D341Med (cell line): ENCODE measurements at places on chromosomes 16 and 17.

GRCh38 chr16:4404247-4404966 lies 12.0 kb downstream of the CORO7 start:
- DNase-seq, result peak; percentile 84

- no peak for DNase-seq
Measured at GRCh38 chr16:85036236-85037049, 8.8 kb downstream of the KIAA0513 start.

GRCh38 chr17:41178843-41179616 lies 1.0 kb upstream of the KRTAP4-2 start:
- no peak for DNase-seq

DNA sequence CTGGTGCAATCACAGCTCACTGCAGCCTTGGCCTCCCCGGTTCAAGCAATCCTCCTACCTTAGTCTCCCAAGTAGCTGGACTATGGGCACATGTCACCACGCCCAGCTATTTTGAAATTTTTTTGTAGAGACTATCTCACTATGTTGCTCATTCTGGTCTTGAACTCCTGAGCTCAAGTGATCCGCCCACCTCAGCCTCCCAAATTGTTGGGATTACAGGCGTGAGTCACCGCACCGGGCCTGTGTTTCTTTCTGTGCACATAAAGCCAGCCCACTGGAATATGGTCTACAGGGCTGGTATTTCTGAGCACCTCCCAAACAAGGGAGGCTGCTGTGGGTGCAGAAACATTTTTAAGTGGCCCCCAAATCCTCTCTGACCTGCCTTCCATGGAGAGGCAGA lies 8.4 kb downstream of the TMEM95 start:
- DNase-seq, result no peak

DNA sequence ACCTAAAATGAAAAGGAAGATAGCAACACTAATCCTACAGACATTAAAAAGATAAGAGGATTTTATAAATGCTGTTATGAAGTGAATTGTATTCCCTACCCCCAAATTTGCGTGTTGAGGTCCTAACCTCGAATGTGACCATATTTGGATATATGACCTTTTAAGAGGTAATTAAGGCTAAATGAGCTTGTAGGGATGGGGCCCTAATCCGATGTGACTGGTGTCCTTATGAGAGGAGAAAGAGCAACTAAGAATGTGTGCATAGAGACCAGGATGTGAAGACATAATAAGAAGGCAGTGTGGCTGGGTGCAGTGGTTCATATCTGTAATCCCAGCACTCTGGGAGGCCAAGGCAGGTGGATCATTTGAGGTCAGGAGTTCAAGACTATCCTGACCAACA lies 48.2 kb upstream of the FAM20A start:
- no peak for DNase-seq

- peak; percentile 50 for DNase-seq
Measured at GRCh38 chr16:52861614-52862022, 191.1 kb downstream of the CHD9NB start.

DNA sequence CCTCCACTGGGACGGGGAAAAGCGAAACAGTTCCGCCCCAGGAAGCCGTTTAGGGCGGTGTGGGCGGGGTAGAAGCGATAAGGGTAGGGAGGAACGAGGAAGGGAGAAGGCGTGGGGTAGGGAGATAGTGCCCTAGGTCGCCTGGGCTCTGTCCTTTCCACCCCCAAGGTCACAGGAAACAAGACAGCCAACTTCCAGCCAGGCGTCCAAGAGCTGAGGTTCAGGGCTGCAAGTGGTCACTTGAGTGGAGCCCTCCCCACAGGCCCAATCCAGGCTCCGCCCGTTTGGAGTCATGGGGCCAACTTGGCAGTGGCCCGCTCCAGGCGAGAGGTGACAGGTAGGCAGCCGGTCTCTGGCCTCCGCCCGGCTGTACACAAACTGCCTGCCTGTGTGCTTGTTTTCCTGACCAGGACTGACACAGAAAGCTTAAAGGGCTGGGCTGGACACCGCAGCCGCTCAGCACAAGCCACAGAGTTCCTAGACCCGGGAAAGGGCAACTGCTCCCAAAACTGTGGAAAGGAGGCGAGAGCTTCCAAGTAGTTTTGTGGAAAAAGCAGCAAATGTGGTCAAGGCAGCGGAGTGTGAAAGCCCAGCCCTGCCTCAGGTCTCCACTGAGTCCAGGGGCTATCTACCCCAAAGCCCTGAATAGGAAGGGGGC lies at the start of gene RILP:
RILP (minus strand) TSS at position 23 of the 658 bp plus-strand sequence. CDS start 62 bp downstream, outside the sequence.
- DNase-seq, result no peak

DNA sequence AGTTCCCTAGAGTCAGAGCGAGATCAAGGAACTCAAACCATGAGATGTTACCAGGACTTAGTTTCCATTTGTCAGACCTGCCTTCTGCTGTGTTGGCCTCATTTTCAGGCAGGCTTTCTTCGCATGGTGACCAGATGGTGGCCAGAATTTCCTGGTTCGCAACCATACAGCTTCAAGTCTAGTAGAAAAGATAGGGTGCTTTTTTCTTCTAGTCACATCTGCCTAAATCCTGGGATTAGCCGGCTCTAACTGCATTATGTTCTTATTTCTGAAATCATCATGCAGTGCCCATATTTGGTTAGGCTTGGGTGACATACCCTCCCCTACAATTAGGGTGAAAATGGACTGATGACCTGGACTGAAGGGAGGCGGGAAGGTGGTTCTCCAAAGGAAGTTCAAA lies 131.5 kb downstream of the SHISA9 start:
- peak; percentile 57 for DNase-seq

GRCh38 chr16:65510850-65511249 lies 389.0 kb upstream of the CDH11 start:
- DNase-seq, result no peak

- no peak for DNase-seq
Measured at GRCh38 chr16:3797473-3797872, 80.1 kb upstream of the TRAP1 start.

- no peak for DNase-seq
Measured at GRCh38 chr16:30996324-30996984, 11.4 kb downstream of the HSD3B7 start.

DNA sequence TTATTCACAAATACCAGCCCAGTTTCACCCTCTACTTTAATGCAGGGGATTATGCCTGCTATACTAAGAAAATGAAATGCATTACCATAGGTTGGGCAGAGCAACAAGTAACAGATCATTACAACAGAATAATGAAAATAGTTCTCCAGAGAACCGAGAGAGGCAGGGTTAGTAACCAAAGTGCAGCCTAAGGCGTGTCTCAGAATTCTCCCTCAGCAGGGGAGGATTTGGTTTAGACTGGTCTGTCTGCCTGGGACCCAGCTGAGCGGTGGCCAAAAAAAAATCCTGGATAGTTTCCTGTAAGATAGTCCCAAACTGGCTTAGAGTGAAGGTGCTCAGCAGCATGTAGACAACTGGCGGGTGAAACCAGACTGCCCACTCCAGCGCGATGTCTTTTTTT lies 30.8 kb upstream of the ADCY7 start:
- DNase-seq, result no peak

GRCh38 chr16:52497067-52497816 lies 49.7 kb downstream of the TOX3 start:
- no peak for DNase-seq

- DNase-seq, result peak; percentile 46
Measured at GRCh38 chr16:2237493-2238149, 1.4 kb downstream of the DNASE1L2 start.

GRCh38 chr17:5929721-5930120 lies 140.5 kb upstream of the WSCD1 start:
- DNase-seq, result no peak

DNA sequence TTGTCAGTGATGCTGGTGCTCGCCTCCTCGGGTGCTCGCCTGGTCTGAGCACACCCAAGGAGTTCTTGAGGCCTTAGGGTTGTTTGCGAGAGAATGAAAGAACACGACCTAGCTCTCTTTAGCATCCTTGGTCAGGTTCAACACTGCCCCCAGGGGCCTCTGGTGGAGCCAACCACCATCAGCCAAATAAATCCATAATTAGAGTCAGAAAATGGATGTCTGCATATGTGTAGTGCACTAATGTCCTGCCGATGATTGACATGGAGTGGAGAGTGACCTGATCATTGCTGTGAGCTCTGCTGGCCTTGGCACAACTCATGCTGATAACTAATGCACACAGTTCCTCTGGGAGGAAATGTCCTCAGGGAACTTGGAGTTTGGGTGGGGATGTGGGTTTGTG lies 8.2 kb upstream of the STH start:
- no peak for DNase-seq

GRCh38 chr16:17474572-17474971 lies 3.8 kb upstream of the XYLT1 start:
- peak; percentile 30 for DNase-seq

- DNase-seq, result no peak
Measured at GRCh38 chr16:66950971-66951790, 9.9 kb upstream of the CES3 start.

DNA sequence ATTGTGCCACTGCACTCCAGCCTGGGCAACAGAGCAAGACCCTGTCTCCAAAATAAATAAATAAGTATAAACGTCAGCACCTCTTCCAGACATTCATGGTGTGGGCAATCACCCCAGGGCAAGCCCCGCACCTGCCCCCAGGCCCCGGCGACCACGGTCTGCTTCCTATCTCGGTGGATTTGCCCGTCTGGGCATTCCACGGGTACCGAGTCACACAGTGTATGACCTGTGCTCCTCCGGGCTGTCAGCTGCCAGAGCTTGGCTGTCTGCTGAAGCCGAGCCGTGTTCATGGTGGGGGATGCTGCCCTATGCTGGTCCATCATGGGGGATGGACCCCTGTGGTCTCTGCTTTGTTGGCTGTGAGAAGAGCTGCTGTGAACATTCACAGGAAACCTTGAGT lies 15.4 kb downstream of the CYBC1 start:
- peak; percentile 37 for DNase-seq

GRCh38 chr16:2820836-2821486 lies 3.9 kb downstream of the PRSS21 start:
- no peak for DNase-seq

GRCh38 chr17:34725725-34726124 lies 146.3 kb downstream of the TMEM132E start:
- DNase-seq, result no peak

DNA sequence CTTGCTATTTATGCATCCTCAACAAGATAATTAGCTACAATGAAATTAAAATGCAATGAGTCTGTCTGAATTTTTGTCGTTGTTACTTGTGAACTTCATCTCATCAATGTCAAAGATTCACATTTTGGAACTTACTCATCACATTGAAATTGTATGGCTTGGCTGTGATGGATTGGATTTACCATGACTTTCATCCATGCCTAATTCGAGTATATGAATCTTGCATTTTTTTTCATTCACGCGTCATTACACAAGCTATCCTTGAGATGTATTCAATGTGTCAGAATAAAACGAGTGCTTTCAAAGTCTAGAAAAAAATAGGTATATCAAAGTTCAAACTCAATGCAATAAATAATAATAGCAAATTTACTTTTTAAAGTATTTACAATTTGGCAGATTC lies 265.3 kb downstream of the MAP2K6 start:
- DNase-seq, result no peak
